Activated CD4-positive, alpha-beta T cell treated with anti-CD3 and anti-CD28 coated beads, Interleukin-2, amount 10 ng/mL, durations not matched to agents 7 days and 5 days (primary cell): ENCODE measurements at places on chromosomes 3 and 15. TPM values are rescaled to one million over a fixed set of nuclear protein-coding genes. Genes with fewer than 3 reads are reported as not detected.

RSL24D1 gene
- 78.6 TPM for total RNA-seq

ANP32A gene
- 286 TPM for total RNA-seq

ADAMTS17 gene
- 5.0 TPM for total RNA-seq

RHOV gene
- not detected for total RNA-seq

STAC gene
- 0.12 TPM for total RNA-seq

UROC1 gene
- total RNA-seq = not detected

ADCY5 gene
- total RNA-seq = not detected

STRIT1 gene
- total RNA-seq = not detected

TMEM45A gene
- 0.17 TPM for total RNA-seq

CCDC54 gene
- not detected for total RNA-seq

FETUB gene
- not detected for total RNA-seq

- H3K36me3 ChIP-seq = no peaks in the 10 kb centered on the region
- H3K27ac ChIP-seq = no peak overlapping the region
- no peak for DNase-seq
- H3K27me3 ChIP-seq = no peaks in the 10 kb centered on the region
- no peaks in the 10 kb centered on the region for H3K4me1 ChIP-seq
Measured at GRCh38 chr3:63064209-63064755, 189.1 kb upstream of the CADPS start.

GRCh38 chr15:79644091-79644490, 212.0 kb downstream of the MINAR1 start:
- H3K36me3 ChIP-seq = no peaks in the 10 kb centered on the region
- no peak overlapping the region for H3K27ac ChIP-seq
- H3K4me1 ChIP-seq = no peaks in the 10 kb centered on the region

GRCh38 chr3:51637941-51638471, 33.0 kb upstream of the TEX264 start:
- H3K27me3 ChIP-seq = no peaks in the 10 kb centered on the region
- peak; percentile 56 for DNase-seq
- no peak overlapping the region for H3K27ac ChIP-seq

DNA sequence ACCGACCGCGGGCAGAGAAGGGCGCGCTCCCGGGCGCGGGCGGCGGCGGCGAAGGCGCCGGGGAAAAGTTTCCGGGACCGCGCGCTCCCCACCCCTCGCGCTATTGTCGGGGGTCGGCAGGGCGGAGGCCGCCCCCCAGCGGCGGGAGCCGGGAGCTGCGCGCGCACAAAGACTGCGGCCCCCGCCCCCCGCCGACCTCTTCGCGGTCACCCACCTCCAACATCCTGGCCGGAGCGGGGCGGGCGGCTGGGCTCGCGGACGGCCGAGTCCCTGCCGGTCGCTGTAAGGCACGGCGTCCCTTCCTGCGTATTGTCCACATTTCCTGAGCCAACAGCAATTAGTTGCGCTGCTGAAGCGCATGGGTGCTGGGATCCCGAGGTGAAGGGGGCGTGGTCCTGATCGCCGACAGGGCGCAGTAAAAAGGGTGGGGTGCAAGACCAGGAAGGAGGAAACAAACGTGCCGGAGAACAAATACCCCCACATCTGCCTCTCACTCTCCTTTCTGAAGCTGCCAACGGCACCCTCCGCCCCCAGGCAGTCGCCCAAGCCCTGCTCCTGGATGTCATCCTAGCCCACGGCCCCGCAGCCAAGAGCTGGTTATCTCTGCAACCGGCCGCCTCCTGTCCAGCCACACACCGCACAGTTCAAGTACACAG, at the start of gene TMEM44:
Gene TMEM44, minus strand, starts transcription at position 71 of the 656 bp plus-strand sequence. CDS start 204 bp downstream, outside the sequence.
- H3K27me3 ChIP-seq = no peaks in the 10 kb centered on the region
- DNase-seq = peak; percentile 49
- peaks cover 15% of the 10 kb centered on the region for H3K4me1 ChIP-seq
- H3K36me3 ChIP-seq = peaks cover 4% of the 10 kb centered on the region
- peak within 1 kb of the TSS; percentile 80 for H3K4me3 ChIP-seq

GRCh38 chr15:63509955-63510940, 5.9 kb downstream of the USP3 start:
- no peaks in the 10 kb centered on the region for H3K27me3 ChIP-seq
- H3K27ac ChIP-seq = peak overlapping the region; percentile 32
- H3K4me3 ChIP-seq = peak overlapping the region; percentile 23
- peaks cover 12% of the 10 kb centered on the region for H3K36me3 ChIP-seq
- peaks cover 82% of the 10 kb centered on the region for H3K4me1 ChIP-seq

GRCh38 chr3:24004171-24004938, 59.3 kb downstream of the NR1D2 start:
- peaks cover 11% of the 10 kb centered on the region for H3K27me3 ChIP-seq
- H3K4me1 ChIP-seq = peaks cover 5% of the 10 kb centered on the region
- no peak overlapping the region for H3K4me3 ChIP-seq
- H3K36me3 ChIP-seq = no peaks in the 10 kb centered on the region
- peak; percentile 26 for DNase-seq
- H3K27ac ChIP-seq = no peak overlapping the region

DNA sequence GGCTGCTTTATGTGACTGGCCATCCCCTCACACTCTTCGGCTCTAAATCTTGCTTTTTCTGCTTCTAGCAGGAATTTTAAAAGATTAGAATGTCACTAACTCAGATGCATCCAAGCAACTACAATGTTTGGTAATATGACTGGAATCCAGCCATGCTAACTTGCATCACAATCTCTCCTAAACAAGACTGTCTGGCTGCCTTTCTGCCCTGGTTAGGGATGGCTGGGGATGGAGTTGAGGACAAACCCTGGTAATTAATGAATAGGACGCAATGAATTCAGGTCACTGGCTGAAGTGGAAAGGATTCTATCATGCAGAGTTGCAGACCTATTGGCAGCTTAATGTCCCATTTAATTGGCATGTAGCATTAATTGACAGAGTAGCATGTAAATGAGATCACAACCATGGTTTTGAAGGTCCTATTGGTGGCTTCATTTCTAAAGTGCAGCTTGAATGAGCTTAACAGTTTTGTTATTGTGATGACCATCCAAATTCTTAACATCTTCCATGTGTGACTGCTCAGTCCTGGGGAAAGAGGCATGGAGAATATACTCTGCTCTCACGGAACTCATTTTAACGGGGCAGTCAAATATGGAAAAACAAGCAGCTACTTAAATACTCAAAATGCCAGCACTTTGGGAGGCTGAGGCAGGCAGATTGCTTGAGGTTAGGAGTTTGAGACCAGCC, 21.7 kb downstream of the NMNAT3 start:
- H3K36me3 ChIP-seq = no peaks in the 10 kb centered on the region
- no peaks in the 10 kb centered on the region for H3K4me1 ChIP-seq
- H3K27ac ChIP-seq = no peak overlapping the region
- H3K4me3 ChIP-seq = no peak overlapping the region

DNA sequence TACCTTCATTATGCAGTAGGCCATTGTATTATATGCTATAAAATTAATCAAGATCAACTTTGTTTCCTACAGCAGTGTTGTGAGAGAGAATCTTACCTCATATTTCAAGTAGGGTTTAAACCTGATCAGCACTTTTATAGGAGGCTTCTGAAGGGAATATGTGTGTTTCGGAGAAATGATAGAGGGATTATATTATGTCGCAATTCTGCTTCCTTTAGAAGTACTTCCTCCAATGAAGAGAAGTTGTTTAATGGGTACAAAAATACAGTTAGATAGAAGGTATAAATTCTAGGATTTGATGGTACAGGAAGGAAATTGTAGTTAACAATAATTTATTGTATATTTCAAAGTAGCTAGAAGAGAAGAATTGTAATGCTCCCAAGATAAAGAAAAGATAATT, 54.9 kb downstream of the NSUN3 start:
- peaks cover 3% of the 10 kb centered on the region for H3K4me1 ChIP-seq
- H3K4me3 ChIP-seq = no peak overlapping the region
- no peak for DNase-seq
- H3K36me3 ChIP-seq = peaks cover 2% of the 10 kb centered on the region

GRCh38 chr15:58503139-58504027, 71.6 kb downstream of the LIPC start:
- H3K36me3 ChIP-seq = peaks cover 15% of the 10 kb centered on the region
- peaks cover 26% of the 10 kb centered on the region for H3K4me1 ChIP-seq
- DNase-seq = no peak
- no peak overlapping the region for H3K27ac ChIP-seq
- H3K27me3 ChIP-seq = peaks cover 2% of the 10 kb centered on the region

DNA sequence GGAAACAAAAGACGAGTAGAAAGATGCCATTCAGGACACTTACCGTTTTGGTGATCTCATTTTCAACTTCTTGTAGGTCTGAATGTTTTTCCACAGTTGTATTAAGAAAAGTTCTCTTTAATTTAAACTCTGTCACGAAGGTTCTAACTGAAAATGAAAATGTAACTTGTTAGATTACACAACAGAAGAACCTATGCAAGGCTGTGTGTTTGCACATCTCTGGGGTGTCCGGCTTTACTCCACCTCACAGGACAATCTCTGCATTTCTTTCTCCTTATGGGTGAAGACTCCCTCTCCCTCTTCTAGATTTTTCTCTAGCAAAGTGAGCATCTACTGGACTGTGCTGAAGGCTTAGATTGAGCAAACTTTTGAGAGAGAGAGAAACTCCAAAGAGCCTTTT, 50.6 kb downstream of the HEG1 start:
- no peaks in the 10 kb centered on the region for H3K27me3 ChIP-seq
- peaks cover 26% of the 10 kb centered on the region for H3K4me1 ChIP-seq
- no peak overlapping the region for H3K4me3 ChIP-seq
- no peak overlapping the region for H3K27ac ChIP-seq
- peaks cover 88% of the 10 kb centered on the region for H3K36me3 ChIP-seq
- no peak for DNase-seq

DNA sequence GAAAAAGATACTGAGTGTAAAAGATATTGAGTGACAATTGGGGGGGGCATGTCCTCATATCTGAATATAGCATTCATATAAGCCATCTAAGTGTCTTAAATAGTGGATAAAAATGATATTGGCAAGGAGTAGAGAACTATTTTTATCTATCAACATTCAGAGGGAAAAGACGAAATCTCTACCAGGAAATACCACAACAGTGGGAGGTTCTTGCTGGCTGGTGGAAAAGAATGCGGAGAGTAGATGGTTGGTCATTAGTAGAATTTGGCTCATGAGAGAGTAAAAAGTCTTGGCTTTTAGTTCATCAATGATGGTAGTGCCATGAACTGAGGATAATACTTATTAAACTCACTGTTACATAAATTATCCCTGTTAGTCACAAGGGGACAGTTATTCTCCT, 4.8 kb upstream of the TCF12 start:
- peaks cover 12% of the 10 kb centered on the region for H3K4me1 ChIP-seq
- H3K27me3 ChIP-seq = no peaks in the 10 kb centered on the region

DNA sequence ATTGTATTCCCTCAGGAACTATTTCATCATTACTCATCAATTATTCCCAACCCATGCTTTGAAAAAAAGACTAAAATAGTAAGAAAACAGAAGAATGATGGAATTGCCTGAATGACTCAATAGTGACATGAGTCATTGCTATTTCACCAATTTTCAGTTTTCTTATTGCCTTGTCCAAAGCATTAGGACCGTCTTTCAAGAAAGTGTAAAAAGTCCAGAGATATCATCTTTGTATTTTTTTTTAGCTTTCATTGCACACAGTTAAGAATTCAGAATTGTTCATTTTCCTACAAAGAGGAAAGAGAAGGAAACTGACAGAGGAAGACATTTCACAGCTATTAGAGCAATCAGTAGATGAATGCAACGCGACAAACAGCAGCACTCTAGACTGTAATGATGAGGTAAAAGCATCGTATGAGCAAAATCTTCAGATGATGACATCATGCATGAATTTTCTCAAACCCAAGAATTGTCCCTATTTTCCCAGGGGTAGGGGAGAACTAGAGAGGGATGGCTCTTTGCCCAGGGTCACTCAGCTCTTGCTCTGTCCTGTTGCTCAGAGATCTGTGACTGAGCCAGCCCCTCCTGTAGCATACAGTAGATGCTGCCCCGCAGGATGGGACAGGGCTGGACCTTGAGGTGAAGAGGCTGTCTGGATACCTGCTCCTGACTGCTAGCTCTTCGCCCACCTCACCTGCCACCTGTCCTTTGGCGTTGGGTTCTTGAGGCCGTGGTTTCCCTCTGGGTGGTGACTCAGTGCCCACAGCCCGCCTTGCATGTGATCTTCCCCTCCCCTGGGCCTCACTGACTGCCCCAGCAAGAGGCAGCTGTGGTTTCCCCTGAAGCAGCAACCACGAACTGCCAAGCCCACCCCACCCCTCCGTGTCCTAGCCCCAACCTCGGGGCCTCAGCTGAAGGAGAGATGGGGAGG, 84.8 kb downstream of the PPCDC start:
- peak overlapping the region; percentile 28 for H3K4me3 ChIP-seq
- peak overlapping the region; percentile 43 for H3K27ac ChIP-seq
- peaks cover 11% of the 10 kb centered on the region for H3K36me3 ChIP-seq
- H3K27me3 ChIP-seq = peaks cover 20% of the 10 kb centered on the region
- H3K4me1 ChIP-seq = peaks cover 46% of the 10 kb centered on the region

DNA sequence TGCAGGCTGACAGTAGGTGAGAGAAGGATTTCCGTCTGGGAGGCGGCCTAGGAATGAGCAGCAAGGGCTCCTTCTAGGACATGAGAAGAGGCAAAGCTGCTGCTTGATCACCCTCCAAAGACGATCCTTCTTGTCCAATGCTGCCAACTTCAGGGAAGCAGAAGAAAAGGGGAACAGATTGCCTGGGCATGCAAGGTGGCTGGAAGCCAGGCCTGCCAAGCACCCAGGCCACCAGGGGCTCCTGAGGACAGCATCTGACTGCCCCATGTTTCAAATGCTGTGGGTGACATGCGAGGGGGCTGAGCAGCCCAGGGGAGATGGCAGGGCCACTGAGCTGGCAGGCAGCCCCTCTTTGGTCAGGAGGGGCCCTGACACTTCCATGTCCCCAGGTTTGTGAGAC, 3.3 kb upstream of the GRIP2 start:
- no peaks in the 10 kb centered on the region for H3K36me3 ChIP-seq
- H3K27ac ChIP-seq = no peak overlapping the region
- H3K4me1 ChIP-seq = no peaks in the 10 kb centered on the region
- peaks cover 6% of the 10 kb centered on the region for H3K27me3 ChIP-seq
- H3K4me3 ChIP-seq = no peak overlapping the region
- DNase-seq = no peak

DNA sequence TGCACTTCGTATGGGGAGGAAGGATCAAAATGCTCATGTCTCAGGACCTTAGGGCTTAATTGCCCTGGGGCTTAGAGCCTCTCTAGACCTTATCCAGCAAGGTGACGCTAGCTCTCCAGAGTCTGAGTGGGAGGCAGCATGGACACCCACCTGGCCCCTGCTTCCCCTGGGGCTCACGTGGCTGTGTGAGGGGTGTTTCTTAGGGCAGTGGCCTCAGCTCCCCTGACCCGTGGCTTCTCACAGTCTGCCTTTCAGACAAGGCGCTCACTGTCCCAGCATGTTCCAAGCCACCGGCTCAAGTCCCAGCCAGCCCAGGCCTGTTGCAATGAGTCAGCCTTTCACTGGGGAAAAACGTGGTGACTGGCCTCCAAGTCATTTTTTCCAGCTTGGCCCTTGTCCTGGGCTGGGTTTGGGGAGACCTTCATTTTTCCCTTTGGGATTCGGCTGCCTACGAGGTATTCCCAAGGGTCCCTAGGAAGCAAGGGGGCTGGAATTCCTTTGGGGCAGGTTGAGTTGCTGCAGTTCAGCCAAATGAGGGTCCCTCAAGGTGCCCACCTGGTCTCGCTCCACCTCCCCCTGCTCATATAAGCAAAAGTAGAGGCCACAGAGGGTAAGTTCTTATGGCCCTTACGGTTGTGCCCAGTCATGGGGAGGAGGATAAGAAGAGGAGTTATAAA, 15.7 kb downstream of the BHLHE40 start:
- no peaks in the 10 kb centered on the region for H3K27me3 ChIP-seq
- H3K4me1 ChIP-seq = peaks cover 17% of the 10 kb centered on the region

- H3K4me3 ChIP-seq = no peak overlapping the region
- no peaks in the 10 kb centered on the region for H3K4me1 ChIP-seq
- no peak overlapping the region for H3K27ac ChIP-seq
- H3K36me3 ChIP-seq = no peaks in the 10 kb centered on the region
- no peaks in the 10 kb centered on the region for H3K27me3 ChIP-seq
- DNase-seq = no peak
Measured at GRCh38 chr3:184348057-184348382, 10.6 kb downstream of the FAM131A start.
